ENCODE measurements at places on chromosomes 3 and 15.

- no peak for DNase-seq
Measured at GRCh38 chr3:31732548-31732947, 199.8 kb downstream of the STT3B start.

DNA sequence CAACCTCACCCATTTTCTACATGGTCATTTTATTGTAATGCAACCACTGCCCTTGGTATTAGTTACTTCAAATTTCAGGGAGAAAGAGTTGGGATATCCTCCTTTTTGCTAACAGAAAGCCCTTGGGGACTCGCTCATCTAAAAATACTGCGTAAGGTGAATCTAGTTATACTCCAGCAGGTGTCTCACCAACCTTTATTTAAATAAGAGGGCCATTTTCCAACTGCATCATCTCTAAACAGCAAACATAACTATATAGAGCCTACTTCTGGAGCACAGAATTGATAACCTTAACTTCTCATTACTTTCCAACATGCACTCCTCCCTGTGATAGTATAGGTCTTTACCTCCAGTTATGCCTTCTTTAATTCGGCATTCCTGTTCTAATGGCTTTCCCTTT is 77.5 kb downstream of the TBL1XR1 start:
- DNase-seq: no peak

DNA sequence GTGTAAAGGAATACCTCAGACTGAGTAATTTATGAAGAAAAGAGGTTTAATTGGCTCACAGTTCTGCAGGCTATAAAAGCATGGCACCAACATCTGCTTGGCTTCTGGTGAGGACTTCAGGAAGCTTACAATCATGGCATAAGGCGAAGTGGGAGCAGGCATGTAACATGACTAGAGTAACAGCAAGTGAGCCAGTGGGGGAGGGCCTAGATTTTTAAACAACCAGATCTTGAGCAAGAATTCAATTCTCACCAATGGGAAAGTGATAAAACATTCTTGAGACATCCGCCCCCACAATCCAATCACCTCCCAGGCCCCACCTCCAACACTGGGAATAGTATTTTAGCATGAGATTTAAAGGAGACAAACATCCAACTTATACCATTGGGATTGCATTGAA is 44.2 kb upstream of the BCL2A1 start:
- DNase-seq: no peak

DNA sequence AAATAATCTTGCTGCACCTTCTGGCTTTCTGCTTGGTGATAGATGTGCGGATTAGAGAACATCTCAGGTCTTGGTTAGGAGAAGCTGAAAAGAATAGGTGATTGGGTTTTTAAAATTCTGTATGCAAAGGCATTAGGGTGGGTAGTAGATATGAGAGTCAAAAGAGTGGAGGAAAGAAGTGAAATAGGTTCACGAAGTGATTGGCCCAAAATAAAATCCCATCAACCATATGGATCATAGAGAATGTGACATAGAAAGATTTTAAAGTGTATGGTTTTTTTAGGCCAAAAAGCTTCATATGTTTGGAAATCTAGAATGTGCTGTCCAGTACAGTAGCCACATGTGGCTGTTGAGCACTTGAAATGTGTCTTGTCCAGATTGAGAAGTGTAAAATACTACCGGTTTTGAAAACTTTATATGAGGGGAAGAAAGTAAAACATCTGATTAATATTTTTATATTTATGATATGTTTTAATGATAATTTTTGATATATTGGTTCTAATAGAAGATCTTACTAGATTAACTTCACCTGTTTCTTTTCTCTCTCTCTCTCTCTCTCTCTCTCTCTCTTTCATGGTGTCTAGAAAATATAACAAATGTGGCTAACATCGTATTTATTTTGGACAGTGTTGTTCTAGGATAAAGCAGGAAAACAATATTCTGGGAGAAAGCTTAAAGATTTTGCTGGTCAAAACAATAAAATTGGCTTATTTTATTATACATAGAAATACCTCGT is 2.9 kb downstream of the MBNL1 start:
- no peak for DNase-seq

DNA sequence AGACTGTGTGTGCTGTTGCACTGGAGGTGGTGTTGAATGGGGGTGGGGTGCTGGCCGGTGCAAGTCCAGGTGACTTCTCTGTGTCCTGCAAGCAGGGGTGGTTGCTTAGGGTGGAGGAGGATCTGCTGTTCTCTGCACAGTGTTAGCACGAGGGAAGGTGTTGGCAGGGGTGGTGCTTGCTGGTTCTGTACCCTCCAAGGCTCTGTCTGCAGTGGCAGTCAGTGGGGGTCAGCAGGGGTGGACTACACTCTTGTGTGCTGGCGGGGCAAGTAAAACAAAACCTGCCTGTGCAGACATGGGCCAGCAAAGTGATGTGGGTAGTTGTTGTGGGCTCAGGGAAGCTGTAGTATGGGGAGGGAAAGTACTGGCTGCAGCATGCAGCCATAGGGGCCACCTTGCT is 5.5 kb downstream of the ROPN1 start:
- no peak for DNase-seq

DNA sequence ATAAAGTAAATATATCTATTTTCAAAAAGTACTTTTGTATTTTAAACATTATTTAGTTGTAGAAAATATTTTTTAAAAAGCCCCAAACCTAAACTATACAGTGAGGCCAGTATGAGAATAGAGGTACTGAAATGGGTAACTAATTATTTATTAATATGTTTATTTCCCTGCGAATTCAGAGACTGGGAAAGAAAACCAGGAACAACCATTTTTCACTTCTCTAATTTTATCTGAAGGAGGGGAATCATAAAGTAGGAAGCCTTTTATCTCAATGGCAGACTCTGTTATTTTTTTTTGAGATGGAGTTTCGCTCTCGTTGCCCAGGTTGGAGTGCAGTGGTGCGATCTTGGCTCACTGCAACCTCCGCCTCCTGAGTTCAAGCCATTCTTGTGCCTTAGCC is 63.6 kb upstream of the TRAK1 start:
- no peak for DNase-seq

DNA sequence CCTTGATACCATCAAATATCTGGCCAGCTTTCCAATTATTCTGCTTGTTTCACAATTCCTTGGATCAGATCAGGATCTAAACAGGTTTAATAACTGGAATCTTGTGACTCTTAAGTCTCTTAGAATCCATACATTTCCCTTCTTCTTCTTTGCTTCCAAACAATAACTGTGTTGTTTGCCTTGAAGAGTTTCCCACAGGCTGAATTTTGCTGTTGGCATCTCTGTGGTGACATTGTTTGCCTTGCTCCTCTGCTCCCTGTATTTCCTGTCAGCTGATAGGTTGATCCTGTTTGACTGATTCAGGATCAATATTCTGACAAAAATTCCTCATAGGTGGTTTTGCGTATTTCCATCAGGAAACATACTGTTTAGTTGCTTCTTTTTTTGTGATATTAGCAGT is 248.4 kb upstream of the LMCD1 start:
- no peak for DNase-seq

DNA sequence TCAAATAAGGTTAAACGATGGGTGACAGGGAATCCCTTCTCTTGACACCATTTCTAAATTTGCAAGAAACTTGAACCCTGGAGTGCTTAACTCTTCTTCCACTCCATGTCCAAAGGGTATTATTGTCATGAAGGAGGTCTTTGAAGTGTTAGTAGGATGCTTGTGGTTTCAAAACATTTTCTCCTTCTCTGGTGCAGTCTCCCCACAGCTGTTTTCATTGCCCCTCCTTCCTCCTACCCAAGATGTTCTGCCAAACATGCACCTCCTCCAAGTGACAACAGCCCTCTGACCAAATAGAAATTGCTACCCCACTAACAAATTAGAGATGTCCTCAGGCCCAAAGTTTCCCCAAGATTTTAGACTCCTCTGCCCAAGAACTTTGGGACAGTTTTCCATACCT is 151.4 kb downstream of the POLR2M start:
- DNase-seq: no peak

- no peak for DNase-seq
Measured at GRCh38 chr3:32897981-32898623, 53.3 kb upstream of the CCR4 start.

DNA sequence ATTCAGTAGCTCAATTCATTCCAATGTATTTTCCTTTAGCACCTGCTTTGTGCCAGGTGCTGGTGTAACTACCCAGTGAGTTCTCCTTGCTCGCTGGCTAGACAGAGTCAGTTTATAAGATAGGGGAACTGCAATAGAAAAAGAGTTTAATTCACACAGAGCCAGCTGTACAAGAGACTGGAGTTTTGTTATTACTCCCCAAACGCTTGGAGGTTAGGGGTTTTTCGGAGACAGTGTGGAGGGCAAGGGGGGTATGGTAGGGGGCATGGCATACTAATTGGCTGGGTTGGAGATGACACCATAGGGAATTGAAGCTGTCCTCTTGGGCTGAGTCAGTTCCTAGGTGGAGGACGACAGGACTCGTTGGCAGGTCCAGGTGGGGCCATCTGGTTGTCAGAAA is 5.4 kb upstream of the CFAP91 start:
- DNase-seq: no peak

DNA sequence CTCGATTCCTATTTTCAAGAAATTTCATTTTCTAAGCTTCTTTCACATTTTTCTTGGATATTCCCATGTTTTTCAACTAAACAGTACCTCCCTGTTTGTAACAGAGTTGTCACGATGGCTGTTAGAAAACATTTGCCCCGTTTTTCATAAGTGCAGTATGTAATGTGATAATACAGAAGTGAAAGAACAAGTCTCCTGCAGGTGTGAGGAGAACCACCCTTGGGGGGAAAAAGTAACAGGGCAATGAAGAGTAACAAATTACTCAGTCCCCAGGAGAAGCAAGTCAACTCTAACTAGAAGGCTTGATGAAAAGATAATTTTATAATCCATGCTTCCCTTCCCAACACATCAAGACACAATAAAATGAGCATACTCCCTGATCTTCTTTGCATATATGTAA is 493.3 kb downstream of the FOXP1 start:
- no peak for DNase-seq

DNA sequence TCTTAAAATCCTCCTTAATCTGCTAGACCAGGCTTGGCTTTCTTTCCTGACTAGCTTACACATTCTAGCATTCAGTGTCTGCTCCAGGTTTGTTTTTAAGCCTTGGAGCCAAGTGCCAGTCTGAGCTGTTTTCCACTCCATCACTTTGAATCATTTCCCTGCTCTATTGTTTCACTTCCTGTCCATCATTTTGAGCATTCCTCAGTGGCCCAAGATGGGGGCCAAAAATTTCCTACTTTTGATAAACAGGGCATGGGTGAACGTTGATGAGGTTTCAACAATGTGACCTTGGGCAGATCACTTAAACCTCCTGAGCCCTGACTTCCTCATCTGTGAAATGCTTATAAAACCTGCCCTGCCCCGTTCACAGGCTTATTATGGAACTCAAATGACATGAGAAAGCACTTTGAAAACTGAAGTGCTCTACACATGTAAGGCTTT is 4.4 kb downstream of the CYP19A1 start:
- no peak for DNase-seq

DNA sequence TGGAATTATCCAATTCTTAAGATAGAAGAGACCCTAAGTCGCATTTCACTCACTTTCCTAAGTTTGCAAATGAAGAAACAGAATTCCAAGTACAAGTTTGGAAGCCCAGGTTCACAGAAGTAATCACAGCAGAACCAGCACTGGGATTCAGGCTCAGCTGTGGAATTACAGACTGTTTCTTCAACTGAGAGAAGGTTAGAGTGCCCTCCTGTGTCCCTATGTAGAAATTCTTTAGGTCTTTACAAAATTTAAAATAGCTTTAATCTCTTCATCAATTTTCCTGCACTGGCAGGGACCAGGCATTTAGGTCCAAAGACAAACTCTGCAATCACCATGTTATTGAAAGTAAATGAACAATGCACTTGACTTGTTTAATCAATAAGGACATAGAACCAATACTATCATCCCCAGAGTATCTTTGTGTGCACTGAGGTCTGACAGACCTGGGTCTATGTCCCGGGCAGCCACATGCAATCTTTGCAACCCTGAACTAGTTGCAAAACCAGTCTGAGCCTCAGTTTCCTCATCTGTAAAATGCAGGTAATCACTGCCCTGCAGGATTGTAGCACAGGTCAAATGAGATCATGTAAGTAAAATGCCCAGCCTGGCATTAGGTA is 96.3 kb upstream of the ZBED2 start:
- no peak for DNase-seq

DNA sequence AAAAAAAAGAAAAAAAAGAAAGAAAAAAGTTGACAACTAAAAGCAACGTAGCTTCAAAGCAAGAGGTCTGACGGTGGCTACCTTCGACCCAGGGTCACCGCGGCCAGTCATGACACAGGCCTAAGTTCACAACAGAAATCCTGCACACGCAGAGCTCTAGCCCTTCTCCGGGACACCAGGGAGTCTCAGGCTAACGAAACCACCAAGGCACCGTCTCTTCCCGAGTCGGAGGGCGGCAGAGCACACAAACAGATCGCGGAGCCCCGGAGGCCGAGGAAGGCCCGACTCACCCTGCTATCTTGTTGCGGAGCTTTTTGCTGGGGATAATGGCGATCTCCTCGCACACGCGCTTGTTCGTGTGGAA is 584 bp downstream of the RPS17 start:
- DNase-seq: no peak

- no peak for DNase-seq
Measured at GRCh38 chr3:14401692-14402303, 608 bp upstream of the SLC6A6 start.

GRCh38 chr3:136819731-136820679 is 1.1 kb downstream of the SLC35G2 start:
- DNase-seq: no peak

- DNase-seq: no peak
Measured at GRCh38 chr3:33057320-33058298, 39.3 kb downstream of the GLB1 start.

DNA sequence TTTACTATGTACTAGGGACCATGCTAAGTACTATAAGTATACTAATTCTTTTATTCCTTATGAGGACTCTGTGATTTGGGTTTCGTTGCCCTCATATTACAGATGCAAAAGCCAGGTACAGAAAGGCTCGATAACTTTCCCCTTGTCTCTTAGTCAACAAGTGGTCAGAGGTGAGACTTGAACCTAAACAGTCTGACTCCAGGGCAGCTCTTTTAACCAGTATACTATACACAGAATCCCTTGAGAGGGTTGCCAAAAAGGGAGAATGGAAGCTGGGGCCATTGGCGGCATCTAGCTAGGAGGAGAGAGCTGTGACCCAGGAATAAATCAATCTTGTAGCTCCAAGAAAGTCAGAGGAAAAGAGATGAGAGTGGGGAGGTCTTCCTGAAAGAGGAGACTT is 92.4 kb downstream of the TOP2B start:
- no peak for DNase-seq

All from hypothalamus (tissue), 51 donors.